Bone marrow (tissue), 2 donors: ENCODE measurements at places on chromosomes 5 and 9.

- DNase-seq, result no peak
These were observed 114.1 kb downstream of the PDE4D start for GRCh38 chr5:59779453-59779852.

- no peak for DNase-seq
These were observed 228.0 kb downstream of the MARCHF11 start for GRCh38 chr5:15951550-15951949.

- DNase-seq, result no peak
These were observed 57.7 kb downstream of the MAPKAP1 start for GRCh38 chr9:125649315-125649714.

- no peak for DNase-seq
These were observed 32.9 kb downstream of the OCLN start for GRCh38 chr5:69525490-69525889.

DNA sequence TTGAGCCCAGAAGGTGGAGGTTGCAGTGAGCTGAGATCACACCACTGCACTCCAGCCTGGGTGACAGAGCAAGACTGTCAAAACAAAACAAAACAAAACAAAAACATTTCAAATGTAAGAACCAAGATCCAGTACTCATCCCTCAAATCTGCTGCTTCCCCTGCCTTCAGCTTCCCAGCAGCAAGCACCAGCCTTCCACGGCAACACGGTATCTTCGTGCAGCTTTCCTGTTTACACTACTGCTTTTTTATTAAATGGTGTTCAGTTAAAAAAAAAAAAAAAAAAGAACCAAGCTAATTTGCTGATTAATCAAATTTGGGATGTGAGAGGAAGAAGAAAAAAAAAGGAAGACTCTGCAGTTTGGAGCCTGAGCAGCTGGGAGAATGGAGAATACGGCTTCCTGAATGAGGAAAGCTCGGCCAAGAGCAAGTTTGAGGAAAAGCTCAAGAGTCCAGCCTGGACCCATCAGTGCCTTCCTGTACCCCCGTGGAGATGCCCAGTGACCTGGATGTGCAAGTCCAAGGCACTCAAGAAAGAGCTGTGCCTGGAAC, 28.0 kb upstream of the SLC2A8 start:
- no peak for DNase-seq

- no peak for DNase-seq
These were observed 39.1 kb upstream of the UGT3A2 start for GRCh38 chr5:36105819-36106218.

DNA sequence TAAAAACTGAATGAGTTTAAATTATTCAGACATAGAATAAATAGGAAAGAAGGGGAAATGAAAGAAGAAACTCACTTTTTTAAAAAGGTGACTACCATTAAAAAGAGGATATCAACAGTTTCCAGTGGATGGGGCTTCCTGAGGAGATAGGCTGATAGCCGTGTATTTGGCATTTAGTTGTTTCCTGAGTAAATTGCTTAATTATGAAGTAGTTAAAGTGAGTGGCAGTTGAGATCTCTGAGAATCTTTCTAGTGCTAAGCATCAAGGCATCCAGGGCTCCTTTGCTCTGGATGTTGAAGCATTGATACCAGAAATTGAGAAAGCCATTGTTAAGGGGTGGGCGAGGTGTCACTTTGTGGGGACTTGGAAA, 2.7 kb downstream of the TNFAIP8 start:
- no peak for DNase-seq
